T-helper 22 cell (primary cell): ENCODE measurements at places on chromosomes 12 and 14.
A peak's percentile ranks its signal among the peaks of the same experiment; 100 is the strongest.

DNA sequence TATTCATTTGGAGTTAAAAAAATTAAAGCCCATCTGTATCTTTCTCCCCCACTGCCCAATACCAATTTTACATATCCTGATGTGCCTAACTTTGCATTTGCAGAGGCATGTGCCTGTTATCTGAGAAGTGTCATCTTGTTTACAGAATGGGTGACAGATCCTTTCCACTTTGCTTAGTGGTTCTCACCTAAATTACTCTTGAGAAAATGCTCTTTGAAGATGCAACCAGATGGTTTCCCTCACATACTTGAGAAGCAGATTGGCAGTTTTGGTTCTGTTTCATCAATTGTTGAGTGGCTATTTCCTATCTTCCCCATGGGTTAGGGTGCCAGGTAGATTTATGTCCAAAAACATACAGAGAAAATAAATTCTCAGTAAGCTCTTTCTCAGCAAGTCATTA is 1051.4 kb upstream of the ATXN7L3B start:
- DNase-seq, result no peak

- no peak for DNase-seq
These were observed 1.2 kb downstream of the HNRNPC start for GRCh38 chr14:21267886-21268616.

DNA sequence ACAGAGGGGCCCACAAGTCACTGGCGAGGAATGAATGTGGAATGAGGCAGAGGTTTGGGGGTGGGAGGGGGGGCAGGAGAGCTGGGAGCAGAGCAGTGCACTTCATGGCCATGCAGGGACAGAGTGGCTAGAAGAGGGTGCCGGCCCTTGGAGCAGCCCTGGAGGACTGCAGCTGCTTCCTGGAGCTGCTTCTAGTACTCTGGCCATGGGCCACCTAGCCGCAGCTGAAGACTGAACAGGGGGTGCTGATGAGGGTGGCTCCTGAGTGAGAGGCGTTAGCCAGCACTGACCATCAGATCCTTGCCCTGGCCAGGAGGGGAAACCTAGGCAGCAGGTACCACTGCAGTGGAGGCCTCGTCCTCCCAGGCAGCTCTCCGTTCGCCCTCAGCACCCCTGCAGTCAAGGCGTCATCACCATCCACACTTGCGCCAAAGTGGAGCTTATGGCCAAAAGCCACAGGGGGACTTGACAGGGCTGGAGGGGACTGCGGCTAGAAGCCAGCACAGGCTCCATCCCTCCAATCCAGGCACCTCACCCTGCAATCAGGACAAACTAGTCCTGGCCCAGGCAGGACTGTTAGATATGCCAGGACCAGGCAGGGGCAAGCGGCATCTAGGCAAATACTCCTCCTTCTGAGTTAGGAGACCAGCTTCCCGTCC is 16.4 kb downstream of the OTUB2 start:
- no peak for DNase-seq

- DNase-seq, result no peak
These were observed 75.3 kb downstream of the BMP4 start for GRCh38 chr14:53881161-53881871.

- DNase-seq, result no peak
These were observed 6.2 kb downstream of the IFI27 start for GRCh38 chr14:94116701-94117100.

DNA sequence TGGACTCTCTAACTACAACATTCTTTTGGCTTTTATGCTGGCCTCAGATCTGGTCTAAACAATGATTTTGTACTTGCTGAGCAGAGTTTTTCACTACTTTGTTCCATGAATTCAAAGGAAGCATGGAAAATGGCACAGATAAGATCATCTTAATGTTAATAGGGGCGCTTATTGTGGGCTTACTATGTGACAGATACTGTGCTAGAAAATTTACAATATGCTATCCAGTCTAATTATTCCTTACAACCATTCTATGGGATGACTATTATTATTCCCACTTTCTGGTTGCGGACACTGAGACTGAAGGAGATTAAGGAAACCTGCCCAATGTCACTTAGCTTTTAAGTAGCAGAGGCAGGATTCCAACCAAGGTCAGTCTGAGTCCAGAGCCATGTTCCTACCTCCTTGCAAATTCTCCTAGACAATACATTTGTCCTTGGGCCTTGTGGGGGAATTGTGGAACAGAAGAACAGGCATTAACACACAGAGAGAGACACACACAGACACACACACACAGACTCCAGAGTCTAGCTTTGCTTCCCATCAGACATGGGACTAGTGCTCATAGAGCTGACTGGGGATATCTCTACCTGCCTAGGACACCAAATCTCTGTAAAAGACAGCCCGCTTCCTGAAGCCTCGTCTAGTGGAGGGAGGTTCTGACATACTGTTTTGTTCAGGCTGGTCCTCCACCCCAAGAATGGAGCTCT is 107.7 kb downstream of the SLC38A1 start:
- no peak for DNase-seq

GRCh38 chr14:99909513-99910064 is 116.4 kb downstream of the EML1 start:
- no peak for DNase-seq

DNA sequence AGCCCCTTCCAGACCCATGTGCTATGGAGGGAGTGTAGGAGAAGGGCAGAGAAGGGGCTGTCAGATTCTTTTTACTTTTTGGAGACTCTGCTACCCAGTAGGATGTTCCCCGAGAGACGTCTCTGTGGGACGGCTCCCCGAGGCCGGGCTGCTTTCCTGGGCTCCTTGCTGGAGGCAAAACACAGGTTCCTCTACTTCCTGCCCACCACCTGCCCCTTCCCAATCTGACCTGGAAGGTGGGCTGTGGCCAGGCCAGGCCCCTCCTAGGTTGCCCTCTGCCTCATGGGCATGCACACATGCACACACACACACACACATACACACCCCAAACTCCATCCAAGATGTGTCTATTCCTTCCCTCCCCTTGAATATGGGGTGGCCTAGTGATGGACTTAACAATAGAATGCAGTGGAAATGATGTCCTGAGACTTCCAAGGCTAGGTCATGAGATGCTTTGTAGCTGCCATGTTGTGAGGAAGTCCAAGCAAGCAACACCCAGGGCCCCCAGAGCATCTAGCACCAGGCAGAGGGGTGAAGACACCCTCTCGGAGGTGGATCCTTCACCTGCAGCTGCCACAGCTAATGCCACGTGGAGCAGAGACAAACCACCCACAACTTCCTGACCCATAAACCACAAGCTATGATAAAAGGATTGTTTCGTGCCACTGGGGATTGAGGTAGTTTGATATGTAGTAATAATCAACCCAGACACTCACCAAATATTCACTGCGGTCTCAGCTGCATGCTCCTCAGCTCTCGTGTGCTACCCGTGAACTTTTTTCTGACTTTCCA is 1.6 kb upstream of the ASB2 start:
- peak; percentile 56 for DNase-seq

DNA sequence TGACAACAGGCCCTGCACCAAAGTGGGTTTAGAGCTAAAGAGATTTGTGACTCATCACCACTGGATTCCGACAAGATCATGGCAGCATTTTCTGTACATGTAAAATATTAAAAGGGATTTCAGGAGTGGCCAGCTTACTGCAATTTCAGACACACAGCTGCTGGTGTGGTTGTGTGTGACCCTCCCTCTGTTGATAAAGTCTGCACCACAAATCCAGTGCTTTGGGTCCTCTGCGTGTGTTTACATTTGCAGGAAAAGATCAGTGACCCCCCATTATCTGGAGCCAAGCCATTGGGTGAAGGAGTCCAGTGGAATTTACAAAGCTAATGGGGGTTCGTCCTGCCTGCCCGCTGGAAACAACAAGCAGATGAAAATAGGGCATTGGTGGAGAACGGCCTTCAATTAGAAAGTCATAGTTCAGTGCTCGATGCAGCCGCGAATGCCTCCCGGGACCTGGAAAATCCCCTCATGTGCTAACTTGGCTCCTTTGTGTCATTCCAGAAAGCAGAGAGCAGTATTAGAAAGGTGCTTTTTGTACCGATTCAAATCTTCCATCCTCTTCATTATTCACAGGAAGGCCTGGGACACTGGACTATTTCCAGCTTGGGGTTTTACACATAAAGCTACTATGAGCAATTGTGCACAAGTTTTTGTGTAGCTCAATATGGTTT is 188.5 kb upstream of the TMEM132C start:
- no peak for DNase-seq

- no peak for DNase-seq
These were observed 18.4 kb upstream of the SRGAP1 start for GRCh38 chr12:63826006-63826585.

DNA sequence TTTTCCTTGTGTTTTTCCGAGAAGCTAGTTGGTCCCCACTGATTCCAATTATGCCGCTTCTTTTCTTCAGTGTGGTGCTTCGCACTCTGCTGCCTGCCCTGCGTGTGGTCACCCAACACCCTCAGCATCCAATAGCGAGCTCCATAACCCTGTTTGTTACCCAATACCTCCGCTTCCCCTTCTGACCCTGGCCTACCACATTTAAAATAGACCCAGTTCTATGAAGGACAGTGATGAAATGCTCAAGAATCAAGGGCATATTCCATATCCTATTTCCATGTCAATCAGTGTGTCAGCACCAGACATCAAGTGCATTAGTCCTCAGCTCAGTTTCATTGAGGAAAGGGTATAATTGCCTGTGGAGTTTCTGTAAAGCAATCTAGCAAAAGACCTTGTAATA is 9.5 kb downstream of the NDRG2 start:
- no peak for DNase-seq

- DNase-seq, result no peak
These were observed 90.2 kb upstream of the PLEKHG7 start for GRCh38 chr12:92612611-92613010.

DNA sequence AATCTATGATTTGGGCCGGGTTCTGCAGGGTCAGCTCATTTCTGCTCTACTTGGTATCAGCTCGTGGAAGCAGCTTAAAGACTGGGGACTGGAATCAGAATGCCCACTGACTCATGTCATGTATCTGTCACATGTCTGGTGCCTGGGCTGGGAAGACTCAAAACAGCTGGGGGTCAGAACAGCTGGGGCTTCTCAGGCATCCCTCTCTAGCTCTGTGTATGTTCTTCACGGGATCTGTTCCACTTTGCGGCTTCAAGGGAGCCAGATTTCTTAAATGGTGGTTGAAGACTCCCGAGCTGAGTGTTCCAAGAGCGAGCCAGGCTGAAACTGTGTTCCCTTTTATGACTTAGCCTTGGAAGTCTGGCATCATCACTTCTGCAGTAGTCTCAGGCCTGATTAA is 11.9 kb downstream of the AEBP2 start:
- DNase-seq, result no peak

GRCh38 chr12:42757624-42758119 is 168.1 kb upstream of the PRICKLE1 start:
- no peak for DNase-seq

- DNase-seq, result no peak
These were observed 3.6 kb upstream of the RAD51AP1 start for GRCh38 chr12:4535092-4535491.

- DNase-seq, result peak; percentile 39
These were observed 11.4 kb downstream of the TMEM121 start for GRCh38 chr14:105537580-105538474.

GRCh38 chr12:68374307-68374982 is 42.3 kb upstream of the MDM1 start:
- peak; percentile 34 for DNase-seq

DNA sequence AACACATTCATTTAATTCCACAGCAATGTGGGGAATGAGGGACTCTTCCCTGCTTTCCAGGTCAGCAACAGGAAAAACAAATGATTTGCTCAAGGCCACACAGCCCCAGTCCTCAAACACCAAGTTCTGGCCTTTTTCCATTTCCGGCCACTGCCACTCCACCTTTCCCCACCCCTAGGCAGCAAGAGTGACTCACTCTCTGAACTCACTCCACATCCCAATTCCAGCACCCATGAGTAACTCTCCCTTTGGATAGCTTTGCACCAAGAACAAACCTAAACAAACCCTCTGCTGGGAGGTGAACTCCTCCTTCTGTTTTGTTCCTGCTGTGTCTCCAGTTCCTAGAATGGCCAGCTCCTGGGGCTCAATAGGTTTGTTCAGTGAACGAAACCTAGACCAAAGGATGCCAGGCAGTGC is 30.4 kb upstream of the PLEKHG6 start:
- no peak for DNase-seq

GRCh38 chr12:111088409-111088808 is 168.0 kb upstream of the MYL2 start:
- no peak for DNase-seq

DNA sequence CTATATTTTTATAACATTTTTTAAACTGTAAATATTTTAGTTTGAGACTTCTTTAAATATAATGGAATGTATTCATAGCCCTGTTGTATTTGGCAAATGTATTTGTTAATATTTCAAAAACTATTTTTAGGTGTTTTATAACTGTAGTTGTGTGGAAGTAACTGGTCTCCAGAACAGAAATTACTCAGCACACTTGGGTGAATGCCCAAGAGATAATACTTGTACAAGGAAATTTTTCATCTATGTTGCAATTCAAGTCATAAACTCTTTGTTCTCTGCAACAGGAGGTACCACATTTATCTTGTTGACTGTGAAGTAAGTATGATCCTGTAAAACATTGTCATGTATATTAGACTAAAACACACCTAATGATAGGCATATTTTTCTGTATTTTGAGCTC is 72.8 kb downstream of the SLCO1B3 start:
- DNase-seq, result no peak

DNA sequence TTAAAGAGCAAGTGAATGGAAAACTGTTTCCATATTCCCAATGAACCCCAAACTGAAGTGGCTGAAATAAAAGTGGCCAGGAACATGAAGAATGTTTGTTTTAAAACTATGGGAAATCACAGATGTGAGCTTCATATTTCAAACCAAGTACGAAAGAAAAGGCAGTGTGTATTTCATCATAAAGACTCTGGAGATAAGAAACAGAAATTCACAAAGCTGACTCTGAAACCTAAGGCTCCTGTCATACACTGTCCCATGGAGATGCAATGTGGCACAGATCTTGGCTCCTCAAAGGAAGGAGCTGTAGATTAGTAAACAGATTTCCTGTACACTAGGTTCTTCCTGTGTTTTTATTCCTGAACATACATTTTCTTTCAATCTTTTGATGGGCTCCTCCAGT is 304.4 kb downstream of the MED13L start:
- DNase-seq, result no peak

DNA sequence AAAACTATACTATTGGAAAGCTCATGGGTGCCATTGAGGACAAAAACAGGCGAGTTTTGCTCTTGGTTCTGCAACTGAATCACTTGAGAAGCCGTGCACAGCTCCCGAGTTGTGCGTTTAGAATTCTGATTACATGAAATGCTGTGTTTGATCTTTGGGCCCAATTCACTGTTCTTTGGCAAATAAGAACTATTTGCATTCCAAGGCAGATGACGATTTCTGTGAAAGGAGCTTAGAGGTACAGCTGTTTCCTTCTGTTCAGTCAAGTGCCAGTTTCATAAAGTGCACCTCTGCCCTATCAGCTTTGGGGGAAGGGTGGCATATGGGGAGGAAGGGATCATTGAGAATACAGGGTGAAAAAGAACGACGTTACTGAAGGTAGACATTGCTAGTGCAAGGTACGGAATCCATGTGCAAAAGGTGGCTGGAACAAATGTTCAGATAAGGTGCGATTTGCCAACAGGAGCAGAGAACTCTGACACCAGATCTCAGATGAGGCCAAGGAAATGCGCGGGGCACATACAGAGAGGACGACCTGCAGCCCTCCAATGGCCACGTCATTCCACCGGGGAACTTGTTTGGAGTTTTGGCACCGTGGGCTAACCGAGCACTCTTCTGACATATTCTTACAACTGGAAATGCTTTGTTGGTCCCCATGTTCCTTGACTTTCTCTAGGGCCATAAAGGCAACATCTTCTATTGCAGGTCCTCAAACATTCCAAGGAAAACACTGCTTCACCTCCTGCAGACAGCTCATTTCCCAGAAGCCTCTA is 30.1 kb downstream of the TCHP start:
- DNase-seq, result no peak
